H9 (cell line): ENCODE measurements at places on chromosomes 1 and 21.

GRCh38 chr1:159933347-159933746 lies 8.0 kb upstream of the TAGLN2 start:
- no peak for DNase-seq

DNA sequence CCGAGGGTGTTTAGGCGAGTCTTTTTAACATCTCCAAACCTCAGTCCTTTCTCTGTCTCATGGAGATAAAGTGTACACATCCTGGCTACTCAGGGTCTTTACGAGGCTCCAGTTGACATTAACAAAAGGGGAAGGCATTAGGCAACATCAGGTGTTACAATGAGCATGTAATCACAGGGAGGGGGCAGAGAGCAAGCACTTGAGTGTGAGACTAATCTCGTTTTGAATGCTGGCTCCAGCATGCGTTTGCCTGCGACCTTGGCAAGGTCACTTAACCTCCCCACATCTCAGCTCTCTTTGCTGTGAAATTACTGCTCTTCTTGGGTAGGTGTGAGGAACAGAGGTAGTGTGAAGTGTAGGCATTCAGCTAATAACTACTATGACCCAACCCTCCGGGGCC lies 3.1 kb downstream of the TNNT2 start:
- no peak for DNase-seq

DNA sequence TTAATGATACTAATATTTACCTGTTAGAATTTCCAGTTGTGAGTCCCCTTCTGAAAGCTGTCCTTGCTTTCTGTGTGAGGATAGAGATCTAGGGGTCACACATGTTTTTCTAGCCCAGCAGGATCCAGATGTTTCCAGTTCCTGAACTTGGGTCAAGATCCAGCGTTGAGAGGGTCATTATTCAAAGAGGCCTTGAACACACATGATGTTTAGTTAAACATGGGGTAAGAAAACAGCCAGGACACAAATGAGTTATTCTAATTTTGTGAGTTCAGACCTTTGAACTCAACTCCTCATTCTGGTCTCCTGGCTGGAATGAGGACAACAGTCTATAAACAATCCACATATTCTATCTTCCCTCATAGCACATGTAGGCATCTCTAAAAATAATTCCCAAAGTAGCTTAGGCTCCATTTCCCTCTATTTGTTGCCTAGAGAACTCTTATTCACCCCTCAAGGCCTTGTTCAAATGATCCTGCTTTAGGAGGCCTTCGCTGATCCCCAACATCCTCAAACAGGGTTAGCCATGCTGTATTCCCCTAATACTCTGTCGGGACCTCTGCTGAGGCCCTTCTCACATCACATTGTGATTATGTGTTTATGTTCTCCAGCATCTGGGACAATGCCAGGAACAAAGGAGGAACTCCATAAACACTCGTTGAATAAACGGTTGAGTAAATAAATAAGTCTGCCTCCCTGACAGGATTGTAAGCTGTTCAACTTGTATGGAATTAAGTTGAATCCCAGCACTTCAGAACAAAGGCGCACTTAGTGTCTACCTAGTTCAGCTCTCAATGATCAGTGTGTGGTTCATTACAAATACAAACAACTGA lies 15.0 kb upstream of the KCNN3 start:
- DNase-seq: no peak

DNA sequence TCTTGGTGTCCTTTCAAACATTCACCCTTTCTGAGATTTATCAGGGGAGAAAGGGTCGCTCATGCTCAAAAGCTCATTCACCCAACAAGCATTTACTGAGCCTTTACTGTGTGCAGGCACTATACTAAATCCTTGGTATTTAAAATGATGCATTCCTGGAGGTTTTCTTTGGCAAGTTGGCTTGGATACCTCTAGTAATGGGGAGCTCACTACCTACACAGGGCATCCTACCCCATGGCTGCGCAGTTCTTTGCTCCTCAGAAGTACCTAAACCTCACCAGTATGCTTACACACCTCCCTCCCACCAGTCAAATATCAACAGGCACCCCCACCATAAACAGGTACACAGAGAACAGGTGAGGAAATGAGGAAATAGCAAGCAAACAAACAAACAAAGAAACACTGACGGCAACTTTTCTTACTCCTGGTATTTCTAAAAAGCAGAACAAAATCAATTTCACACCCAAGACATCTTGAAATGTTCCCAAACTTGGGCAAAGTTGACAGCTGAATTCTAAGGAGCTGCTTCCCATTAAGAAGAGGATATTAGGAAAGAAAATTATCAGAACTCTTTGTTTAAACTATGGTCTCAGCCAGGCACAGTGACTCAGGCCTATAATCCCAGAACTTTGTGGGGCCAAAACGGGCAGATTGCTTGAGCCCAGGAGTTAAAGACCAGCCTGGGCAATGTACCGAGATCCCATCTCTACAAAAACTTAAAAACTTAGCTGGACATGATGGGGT lies 104.8 kb downstream of the PSMG1 start:
- no peak for DNase-seq

- no peak for DNase-seq
Observed at GRCh38 chr21:24148461-24148860, 1458.8 kb downstream of the MRPL39 start.

DNA sequence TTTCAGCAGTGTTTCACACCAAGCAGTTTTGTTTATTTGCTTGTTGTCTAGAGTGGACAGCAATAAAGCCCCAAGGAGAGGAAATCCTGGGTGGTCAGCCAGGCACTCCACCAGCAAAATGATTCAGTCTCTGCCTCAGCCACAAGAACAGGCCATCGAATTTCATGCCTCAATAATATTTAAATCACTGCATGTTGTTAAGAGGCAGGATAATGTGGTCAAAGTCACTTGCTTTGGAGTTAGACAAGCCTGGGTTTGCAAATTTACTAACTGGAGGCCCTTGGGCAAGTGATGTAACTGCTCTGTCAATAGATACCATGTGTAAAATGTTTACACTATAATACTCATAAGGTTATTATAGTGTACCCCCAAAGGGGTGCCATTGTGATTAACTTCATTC lies 349.6 kb downstream of the LMO4 start:
- no peak for DNase-seq

- no peak for DNase-seq
Observed at GRCh38 chr1:198906739-198907422, 268.0 kb downstream of the PTPRC start.

GRCh38 chr1:15459771-15460707 lies 3.5 kb downstream of the CELA2A start:
- no peak for DNase-seq

DNA sequence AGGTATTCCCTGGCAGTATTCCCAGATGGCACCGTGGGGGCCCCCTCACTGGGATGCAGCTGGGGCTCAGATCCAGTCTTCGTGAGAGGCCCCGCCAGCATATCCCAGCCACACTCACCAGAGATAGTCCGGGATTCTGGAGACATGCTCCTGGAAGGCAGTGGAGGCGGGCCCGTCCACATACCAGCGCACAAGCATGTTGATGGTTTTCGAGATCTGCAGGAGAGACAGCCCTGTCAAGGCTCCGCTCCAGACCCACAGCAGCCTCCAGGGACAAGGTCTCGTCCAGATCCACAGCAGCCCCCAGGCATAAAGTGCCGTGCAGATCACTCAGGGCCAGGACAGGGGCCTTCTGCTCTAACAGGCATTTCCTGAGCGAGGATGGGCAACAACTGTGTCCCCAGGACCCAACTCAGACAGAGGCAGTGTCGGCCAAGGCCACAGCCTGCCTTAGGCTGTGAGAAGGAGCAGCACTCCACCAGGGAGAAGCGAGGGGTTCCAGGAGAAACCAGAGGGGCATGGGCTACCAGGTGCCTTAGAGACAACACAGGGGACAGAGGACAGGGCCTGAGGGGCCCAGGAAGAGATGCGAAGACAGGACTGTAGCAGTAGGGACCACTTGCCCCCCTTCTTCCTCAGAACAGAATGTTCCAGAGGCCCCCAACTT lies 14.8 kb downstream of the LSS start:
- DNase-seq: no peak

GRCh38 chr1:229243638-229244037 lies 27.3 kb upstream of the RAB4A start:
- DNase-seq: no peak

DNA sequence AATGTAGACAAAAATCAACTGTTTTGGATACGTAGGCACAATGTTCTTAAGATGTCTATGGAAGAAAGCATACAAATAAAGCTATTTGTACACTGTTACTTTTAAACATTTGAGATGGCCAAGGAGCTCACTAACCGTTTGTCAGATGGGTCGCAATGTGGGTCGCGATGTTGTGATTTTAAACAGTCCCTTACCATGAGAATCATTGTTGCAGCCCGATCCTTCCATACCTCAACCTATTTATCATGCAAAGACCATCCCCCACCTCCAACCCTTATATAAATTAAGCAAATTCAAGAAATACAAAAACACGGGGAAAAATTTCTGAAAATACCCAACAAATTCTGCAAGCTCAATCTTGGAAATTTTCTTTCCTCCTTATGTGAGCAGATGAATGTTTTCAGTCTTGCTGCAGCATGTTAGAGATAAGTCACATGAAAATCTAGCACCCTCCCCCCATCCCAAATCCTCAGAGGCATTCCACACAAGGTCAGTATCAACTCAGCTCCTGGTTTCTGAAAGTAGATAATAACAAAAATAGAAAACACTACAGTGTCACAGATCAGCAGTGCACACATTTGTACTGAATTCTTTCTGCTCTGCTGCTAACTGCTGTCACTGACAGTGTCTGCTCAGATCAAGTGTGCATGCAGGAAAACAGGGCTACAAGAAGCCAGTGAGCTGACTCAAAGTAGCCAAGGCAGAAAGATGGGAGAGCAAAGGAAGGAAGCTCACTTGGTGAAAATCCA lies 92.9 kb upstream of the TTC39A start:
- DNase-seq: no peak

GRCh38 chr1:157993147-157993917 lies at the start of gene KIRREL1:
Gene KIRREL1, plus strand, starts transcription at chr1:157993645. Its CDS starts 32 bp downstream, at chr1:157993677.
- DNase-seq: no peak

GRCh38 chr1:73604739-73605138 lies 593.2 kb downstream of the LRRIQ3 start:
- no peak for DNase-seq

GRCh38 chr1:167127661-167128060 lies 33.8 kb downstream of the STYXL2 start:
- no peak for DNase-seq

DNA sequence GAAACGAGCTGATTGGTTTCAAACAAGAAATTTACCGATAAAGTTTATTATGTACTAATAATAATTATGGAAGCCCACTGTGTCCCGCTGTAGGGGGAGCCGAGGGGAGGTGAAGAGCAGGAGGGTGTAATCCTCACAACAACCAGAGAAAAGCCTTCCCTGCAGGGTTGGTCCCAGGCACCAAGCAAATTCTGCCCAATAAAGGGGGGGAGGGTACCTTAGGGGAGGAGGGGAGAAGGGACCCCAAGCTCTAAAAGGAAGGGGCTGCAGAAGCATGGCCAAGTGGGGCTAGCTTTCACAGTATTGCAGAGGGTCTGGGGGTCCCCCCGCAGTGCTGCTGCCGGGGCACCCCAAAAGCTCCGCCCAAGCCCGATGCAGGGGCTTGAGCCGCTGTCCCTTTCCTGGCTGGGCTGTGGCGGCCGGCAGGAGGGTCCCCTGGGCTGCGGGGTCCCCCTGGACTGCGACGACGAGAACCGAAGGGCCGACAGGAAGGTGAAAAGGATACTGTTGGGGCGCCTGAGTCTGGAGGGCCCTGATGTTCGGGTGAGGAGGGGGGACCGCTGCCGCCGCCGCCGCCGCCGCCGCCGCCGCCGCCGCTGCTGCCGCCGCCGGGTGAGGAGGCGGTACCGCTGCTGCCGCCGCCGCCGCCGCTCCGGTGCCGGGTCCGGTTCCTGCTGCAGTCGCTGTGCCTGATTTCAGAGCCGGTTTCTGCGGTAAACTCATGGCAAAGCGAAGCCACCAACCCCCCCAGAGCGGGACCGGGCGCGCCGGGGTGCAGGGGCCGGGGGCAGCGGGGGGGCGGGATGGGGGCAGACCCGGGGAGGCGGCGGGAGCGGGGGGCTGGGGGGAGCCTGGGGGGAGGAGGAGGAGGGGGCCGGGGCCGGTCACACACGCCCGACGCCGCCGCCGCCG lies 771 bp downstream of the EIF4G3 start:
- peak; percentile 43 for DNase-seq

GRCh38 chr1:34858901-34859445 lies 576 bp downstream of the SMIM12 start:
- no peak for DNase-seq

DNA sequence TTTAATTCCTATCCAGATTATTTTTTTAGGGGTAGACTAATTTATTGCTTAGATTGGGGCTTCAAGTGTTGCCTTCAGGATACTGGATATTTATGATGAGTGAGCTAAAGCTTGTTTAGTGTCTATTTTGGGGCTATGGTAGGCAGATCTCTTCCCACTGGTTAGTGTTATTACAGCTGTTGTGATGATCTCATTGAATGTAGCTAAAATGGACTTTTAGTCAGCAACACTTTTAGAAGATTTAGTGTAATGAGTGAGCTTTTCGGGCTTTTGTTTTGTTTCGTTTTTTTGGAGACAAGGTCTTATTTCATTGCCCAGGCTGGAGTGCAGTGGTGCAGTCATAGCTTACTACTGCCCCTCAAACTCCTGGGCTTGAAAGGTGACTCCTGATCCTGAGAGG lies 14.2 kb downstream of the THRAP3 start:
- no peak for DNase-seq

- no peak for DNase-seq
Observed at GRCh38 chr1:61459345-61459744, 265.6 kb downstream of the TM2D1 start.

- no peak for DNase-seq
Observed at GRCh38 chr1:53061859-53062707, at the start of gene PODN. Gene PODN, plus strand, starts transcription at chr1:53062213. Its CDS starts 7,643 bp downstream, at chr1:53069856.

GRCh38 chr1:84941843-84942242 lies 48.8 kb upstream of the LPAR3 start:
- DNase-seq: no peak

- no peak for DNase-seq
Observed at GRCh38 chr1:31943546-31944184, 5.5 kb upstream of the PTP4A2 start.

DNA sequence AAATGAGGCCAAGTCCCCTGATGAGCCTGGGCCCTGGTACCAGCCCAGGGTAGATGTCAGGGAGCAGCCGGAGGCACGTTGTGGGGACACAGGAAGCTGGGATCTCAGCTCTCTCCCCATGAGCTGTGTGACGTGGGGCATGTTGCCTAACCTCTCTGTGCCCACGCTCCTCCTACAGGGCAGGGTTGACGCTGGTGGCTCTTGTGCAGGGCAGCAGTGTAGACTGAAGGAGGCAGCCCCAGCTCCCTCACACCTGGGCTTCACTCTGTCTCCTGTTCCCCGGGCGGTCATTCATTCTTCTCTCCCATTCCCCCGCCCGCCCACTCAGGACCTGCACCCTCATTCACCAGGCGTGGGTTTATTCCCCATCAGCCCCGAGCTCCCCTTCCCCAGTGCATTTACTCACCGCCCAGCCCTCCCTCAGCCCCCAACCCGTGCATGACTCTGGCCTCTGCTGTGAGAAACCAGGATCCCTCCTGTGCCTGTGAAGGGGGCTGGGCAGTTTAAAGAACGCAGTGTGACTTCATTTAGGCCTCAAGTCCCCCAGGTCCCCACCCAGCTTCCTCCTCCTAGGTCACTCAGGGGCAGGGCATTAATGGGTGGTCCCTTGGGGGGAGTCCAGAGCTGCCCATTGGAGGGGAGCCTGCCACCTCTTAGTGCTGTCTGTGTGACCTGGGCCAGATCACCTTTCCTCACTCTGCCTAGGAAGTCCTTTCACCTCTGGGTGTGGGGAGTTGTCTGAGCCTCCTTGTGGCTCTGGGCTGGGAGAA lies 285.7 kb downstream of the PTPRU start:
- DNase-seq: peak; percentile 19
